ENCODE measurements at places on chromosomes 5 and 9.

DNA sequence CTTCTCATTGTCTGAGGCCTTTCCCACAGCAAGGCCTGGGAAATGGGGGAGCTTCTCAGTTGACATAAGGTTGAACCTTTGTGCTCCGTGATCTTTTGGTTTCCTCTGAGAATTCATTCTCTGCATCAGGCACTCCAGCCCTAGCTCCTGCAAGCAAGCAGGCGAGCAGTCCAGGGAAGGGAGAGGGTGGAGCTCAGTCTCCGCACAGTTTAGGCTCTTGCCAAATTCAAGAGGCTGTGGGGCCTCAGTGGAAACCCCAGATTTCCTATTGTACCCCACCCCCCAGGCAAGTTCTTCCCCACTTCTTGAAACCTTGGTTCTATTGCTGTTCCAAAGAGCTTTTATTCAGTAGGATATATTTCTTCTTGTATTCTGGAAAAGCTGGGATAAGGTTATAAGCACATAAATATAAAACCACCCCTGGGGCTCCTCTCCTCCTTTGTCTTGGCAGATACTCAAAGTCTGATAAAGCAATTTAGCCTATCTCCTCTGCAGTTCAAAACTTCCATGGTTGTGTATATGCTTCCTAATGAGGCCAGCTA, 147.2 kb downstream of the PDZD2 start:
- DNase-seq = no peak

- DNase-seq = no peak
These were observed 309.0 kb downstream of the PLK2 start for GRCh38 chr5:58150926-58151325.

DNA sequence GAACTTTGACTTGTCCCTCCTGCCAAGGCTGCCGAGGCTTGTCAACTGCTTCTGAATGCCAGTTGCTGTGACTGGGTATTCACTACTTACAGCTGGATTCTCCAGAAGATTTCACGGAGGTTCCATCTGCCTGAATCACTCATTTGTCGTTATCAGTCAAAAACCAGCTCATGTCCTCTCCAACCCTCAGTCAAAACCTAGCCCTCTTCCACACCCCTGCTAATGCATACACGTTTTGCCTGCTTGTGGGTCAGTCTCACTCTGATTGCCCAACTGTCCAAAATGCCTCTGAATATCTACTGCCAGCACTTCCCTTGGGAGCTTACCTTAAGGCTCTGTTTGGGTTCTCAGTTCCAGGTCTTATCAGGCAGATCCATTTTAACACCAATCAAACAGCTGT, 238.6 kb upstream of the TMEM161B start:
- no peak for DNase-seq

DNA sequence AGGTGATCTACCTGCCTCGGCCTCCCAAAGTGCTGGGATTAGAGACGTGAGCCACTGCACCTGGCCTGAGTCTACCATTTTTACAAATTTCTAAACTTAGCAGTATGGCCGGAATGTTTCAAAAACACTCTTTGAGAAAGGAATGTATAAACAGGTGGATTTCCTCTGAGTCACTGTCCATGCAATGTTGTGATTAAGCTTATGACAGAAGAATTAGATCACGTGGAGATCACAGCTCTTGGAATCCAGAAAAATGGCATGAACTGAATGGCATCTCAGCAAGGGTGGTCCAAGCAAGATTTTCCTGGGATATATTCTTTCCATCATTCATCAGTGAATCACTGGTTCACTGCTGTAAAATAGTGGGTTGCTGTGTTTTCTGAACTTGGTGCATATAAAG, 865.0 kb downstream of the PTPRD start:
- no peak for DNase-seq

GRCh38 chr5:100119903-100120302, 415.3 kb upstream of the FAM174A start:
- DNase-seq = no peak
